ENCODE measurements at places on chromosomes 5 and 9. TPM values are rescaled to one million over a fixed set of nuclear protein-coding genes. Genes with fewer than 3 reads are reported as not detected.

DNA sequence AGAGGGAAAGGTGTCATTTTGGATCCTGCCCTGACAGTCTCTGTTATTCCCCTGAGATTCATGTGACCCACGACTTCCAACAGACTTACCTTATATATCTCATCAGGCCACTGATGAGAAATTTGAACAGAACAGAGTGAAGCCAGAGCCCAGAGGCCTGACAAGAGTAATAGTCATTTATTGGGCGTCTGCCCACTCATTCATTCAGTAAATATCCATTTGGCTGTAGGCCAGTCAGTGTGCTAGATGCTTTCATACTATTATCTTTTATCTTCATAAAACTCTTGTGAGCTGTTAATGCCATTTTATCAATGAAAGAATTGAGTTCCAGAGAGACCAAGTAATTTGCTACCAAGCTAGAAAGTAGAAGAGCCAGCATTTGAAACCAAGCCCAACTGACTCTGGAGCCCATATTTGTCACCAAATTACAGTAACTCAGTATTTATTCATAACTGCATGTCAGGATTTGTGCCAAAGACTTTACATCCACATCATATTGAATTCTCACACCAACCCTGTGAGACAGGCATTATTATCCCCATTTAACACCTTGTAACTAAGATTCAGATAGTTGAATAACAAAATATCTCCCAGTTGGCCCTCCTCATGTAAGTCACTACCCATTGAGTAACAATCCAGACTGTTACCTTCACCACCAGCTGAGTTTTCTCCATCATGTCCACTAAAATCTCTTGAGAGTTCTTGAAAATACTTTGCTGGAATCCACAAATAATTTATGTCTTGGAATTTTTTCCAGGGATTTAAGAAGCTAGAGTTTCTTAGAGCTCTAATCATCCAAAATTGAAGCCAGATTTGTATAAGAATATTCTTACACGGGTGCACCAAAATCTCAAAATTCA, 2.5 kb downstream of the PTPDC1 start:
- no peak for DNase-seq
- H3K4me3 ChIP-seq = no peak overlapping the region
- H3K36me3 ChIP-seq = no peaks in the 10 kb centered on the region
- H3K4me1 ChIP-seq = no peaks in the 10 kb centered on the region
- no peaks in the 10 kb centered on the region for H3K27me3 ChIP-seq
- H3K27ac ChIP-seq = no peak overlapping the region

Gene SPINK1
- total RNA-seq = not detected

- DNase-seq = no peak
- no peaks in the 10 kb centered on the region for H3K27me3 ChIP-seq
- H3K4me3 ChIP-seq = no peak overlapping the region
- H3K4me1 ChIP-seq = no peaks in the 10 kb centered on the region
- H3K36me3 ChIP-seq = no peaks in the 10 kb centered on the region
Observed at GRCh38 chr5:93164690-93165089, 416.3 kb downstream of the NR2F1-AS1 start.

GRCh38 chr9:124676159-124676551, 95.0 kb downstream of the NR6A1 start:
- H3K36me3 ChIP-seq = no peaks in the 10 kb centered on the region
- no peaks in the 10 kb centered on the region for H3K27me3 ChIP-seq
- no peak for DNase-seq
- peaks cover 2% of the 10 kb centered on the region for H3K4me1 ChIP-seq
- no peak overlapping the region for H3K27ac ChIP-seq

DNA sequence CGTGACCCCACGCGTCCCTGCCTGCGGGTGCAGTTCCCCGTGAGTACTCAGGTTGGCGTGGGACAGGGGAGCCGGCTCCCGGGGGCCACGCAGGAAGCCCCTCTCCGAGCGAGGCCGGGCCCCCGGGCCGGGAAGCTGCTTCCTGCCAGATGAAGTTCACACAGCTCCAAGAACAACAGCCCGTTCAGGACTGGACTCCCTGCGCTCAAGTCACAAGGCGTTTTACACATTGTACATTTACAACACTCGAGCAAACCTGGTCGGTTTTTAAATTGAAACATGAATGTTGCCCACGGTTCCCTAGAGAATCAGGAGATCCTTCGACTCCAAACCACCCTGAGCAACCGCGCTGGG, 22.4 kb downstream of the SLC9A3 start:
- H3K36me3 ChIP-seq = no peaks in the 10 kb centered on the region
- peaks cover 14% of the 10 kb centered on the region for H3K27me3 ChIP-seq
- peaks cover 11% of the 10 kb centered on the region for H3K4me1 ChIP-seq
- H3K27ac ChIP-seq = no peak overlapping the region

GRCh38 chr9:135336722-135337527, 142.7 kb upstream of the PPP1R26 start:
- H3K27me3 ChIP-seq = peaks cover under 1% of the 10 kb centered on the region
- no peak overlapping the region for H3K27ac ChIP-seq
- H3K4me1 ChIP-seq = no peaks in the 10 kb centered on the region
- H3K4me3 ChIP-seq = no peak overlapping the region

GRCh38 chr5:151740958-151741373, 17.5 kb downstream of the ATOX1 start:
- peaks cover 29% of the 10 kb centered on the region for H3K36me3 ChIP-seq
- H3K27me3 ChIP-seq = no peaks in the 10 kb centered on the region
- H3K4me1 ChIP-seq = peaks cover 22% of the 10 kb centered on the region
- no peak overlapping the region for H3K4me3 ChIP-seq

DNA sequence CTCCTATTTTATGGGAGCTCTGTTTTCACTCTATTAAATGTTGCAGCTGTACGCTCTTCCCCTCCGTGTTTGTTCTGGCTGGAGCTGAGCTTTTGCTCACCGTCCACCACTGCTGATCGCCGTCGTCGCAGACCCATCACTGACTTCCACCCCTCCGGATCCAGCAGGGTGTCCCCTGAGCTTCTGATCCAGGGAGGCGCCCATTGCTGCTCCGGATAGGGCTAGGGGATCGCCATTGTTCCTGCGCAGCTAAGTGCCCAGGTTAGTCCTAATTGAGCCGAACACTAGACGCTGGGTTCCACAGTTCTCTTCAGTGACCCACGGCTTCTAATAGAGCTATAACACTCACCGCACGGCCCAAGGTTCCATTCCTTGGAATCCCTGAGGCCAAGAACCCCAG, 96.2 kb upstream of the PRDM9 start:
- H3K27ac ChIP-seq = no peak overlapping the region
- H3K36me3 ChIP-seq = no peaks in the 10 kb centered on the region
- no peak for DNase-seq
- no peak overlapping the region for H3K4me3 ChIP-seq

GRCh38 chr9:102237520-102237919, 499.1 kb upstream of the GRIN3A start:
- no peak overlapping the region for H3K27ac ChIP-seq
- no peaks in the 10 kb centered on the region for H3K4me1 ChIP-seq
- DNase-seq = no peak
- no peak overlapping the region for H3K4me3 ChIP-seq

DNA sequence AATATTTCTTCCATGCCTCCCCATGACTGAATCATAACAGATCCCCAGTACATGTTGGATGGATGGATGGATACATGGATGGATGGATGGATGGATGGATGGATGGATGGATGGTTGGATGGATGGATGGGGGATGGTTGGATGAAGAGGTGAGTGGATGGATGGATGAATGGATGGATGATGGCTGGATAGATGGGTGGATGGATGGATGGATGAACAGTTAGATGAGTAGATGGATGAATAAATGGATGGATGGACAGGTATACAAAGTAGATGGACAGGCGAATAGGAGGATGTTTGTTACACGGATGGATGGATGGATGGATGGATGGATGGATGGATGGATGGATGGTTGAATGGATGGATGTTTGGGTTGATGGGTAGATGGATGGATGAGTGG, 120.0 kb upstream of the HAND1 start:
- H3K27ac ChIP-seq = no peak overlapping the region
- DNase-seq = no peak
- no peaks in the 10 kb centered on the region for H3K36me3 ChIP-seq
- H3K27me3 ChIP-seq = peaks cover 16% of the 10 kb centered on the region
- H3K4me3 ChIP-seq = no peak overlapping the region

GRCh38 chr5:35024911-35025510, 22.7 kb downstream of the AGXT2 start:
- no peak for DNase-seq
- no peaks in the 10 kb centered on the region for H3K4me1 ChIP-seq
- no peaks in the 10 kb centered on the region for H3K36me3 ChIP-seq
- H3K4me3 ChIP-seq = no peak overlapping the region
- H3K27ac ChIP-seq = no peak overlapping the region

Gene SAP30L
- total RNA-seq = 32.2 TPM

- H3K27me3 ChIP-seq = peaks cover 8% of the 10 kb centered on the region
- H3K27ac ChIP-seq = no peak overlapping the region
- H3K4me1 ChIP-seq = no peaks in the 10 kb centered on the region
- H3K4me3 ChIP-seq = no peak overlapping the region
- no peaks in the 10 kb centered on the region for H3K36me3 ChIP-seq
Observed at GRCh38 chr5:2003690-2004365, 121.1 kb upstream of the IRX4 start.

Gene DRD1
- not detected for total RNA-seq

GRCh38 chr5:110108520-110108919, 418.8 kb downstream of the MAN2A1 start:
- H3K27me3 ChIP-seq = no peaks in the 10 kb centered on the region
- no peak overlapping the region for H3K4me3 ChIP-seq
- H3K36me3 ChIP-seq = no peaks in the 10 kb centered on the region
- H3K27ac ChIP-seq = no peak overlapping the region

DNA sequence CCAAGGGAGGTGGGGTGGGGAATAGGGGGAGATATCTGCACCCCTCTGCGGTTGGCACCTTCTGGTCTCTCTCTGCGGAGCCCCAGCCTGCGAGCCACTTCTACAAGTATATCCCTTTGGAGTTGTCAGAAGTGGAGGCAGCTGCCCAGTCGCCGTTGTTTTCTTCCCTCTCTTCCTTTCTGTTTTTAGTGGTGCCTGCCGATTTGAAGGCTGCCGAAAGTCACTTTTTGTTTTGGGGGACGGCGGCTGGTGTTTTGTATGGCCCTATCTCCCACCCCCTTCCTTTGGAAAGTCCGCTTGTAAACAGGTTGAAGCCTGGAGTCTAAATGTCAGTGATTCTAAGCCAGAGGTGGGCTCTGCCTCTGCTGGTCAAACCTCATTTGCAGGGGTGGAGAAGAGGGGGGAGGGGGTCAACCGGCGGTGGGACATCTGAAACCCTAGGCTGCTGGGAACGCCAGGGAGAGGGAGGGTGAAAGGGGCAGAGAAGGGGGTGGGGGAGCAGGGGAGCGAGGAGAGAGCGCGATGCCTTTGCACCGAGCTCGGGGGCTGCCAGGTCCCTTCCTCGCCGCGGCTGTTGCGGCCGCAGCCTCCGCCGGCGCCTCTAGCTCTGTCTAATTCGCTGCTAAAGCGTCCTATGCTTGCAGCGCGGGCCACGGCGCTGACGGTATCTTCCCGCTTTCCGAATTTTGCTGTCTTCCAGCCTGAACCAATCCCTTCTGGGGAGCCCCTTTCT, at the start of gene FGF10:
TSS of gene FGF10 (minus strand) at position 331 of the 733 bp plus-strand sequence. CDS start 738 bp downstream, outside the sequence.
- no peak for DNase-seq
- no peaks in the 10 kb centered on the region for H3K36me3 ChIP-seq
- peaks cover 3% of the 10 kb centered on the region for H3K4me1 ChIP-seq
- H3K4me3 ChIP-seq = no peak within 1 kb of the TSS
- H3K27ac ChIP-seq = no peak within 1 kb of the TSS

Gene OGN
- total RNA-seq = 0.11 TPM

Gene ANKRD55
- total RNA-seq = 9.7 TPM

DNA sequence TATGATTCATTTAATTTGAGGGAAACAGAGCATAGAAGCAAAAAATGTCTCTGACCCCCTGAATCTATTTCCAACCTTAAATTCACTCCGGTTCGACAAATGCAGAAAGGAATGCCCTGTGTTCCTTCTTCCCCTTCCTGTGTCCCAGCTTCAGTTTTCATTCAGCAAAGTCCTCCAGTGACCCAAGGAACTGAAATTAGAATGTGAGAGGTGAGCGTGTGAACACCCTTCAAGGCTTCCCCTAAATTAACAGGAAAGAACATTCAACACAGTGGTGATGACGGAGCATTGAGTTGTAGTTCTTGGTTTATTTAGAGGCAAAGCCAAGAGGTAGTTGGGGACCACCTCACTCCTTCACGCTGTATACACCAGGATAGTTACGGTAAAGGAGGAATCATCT, 97.6 kb upstream of the CTSL start:
- H3K27me3 ChIP-seq = no peaks in the 10 kb centered on the region
- no peaks in the 10 kb centered on the region for H3K4me1 ChIP-seq
- H3K27ac ChIP-seq = no peak overlapping the region
- H3K4me3 ChIP-seq = no peak overlapping the region
- DNase-seq = no peak
- H3K36me3 ChIP-seq = no peaks in the 10 kb centered on the region

- H3K4me3 ChIP-seq = no peak overlapping the region
- no peaks in the 10 kb centered on the region for H3K27me3 ChIP-seq
- H3K36me3 ChIP-seq = peaks cover 10% of the 10 kb centered on the region
- H3K4me1 ChIP-seq = no peaks in the 10 kb centered on the region
- no peak for DNase-seq
Observed at GRCh38 chr5:115873392-115873791, 31.7 kb downstream of the AP3S1 start.

DNA sequence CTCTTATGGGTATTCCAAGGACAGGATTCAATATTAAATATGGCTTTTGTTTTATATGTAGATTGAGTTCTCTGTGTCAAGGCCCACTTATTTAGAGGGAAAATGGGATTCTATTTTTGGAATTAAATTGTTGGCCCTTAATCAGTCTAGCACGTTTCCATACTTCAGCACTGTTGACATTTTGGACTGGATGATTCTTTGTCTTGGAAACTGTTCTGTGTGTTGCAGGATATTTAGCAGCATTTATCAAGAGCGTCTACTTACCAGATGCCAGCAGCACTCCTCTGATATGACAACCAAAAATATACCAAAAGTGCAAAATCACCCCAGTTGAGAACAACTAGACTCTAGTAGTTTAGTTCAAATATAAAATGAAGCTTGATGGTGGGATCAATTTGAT, 1027.0 kb upstream of the COX7C start:
- no peaks in the 10 kb centered on the region for H3K36me3 ChIP-seq
- H3K27ac ChIP-seq = no peak overlapping the region
- DNase-seq = no peak
- no peak overlapping the region for H3K4me3 ChIP-seq
- H3K4me1 ChIP-seq = no peaks in the 10 kb centered on the region
- H3K27me3 ChIP-seq = no peaks in the 10 kb centered on the region

Gene C5orf52
- not detected for total RNA-seq

Gene ARL10
- total RNA-seq = 4.4 TPM

- no peak for DNase-seq
- H3K4me1 ChIP-seq = peaks cover 21% of the 10 kb centered on the region
Observed at GRCh38 chr5:68375540-68375939, 160.0 kb downstream of the PIK3R1 start.

DNA sequence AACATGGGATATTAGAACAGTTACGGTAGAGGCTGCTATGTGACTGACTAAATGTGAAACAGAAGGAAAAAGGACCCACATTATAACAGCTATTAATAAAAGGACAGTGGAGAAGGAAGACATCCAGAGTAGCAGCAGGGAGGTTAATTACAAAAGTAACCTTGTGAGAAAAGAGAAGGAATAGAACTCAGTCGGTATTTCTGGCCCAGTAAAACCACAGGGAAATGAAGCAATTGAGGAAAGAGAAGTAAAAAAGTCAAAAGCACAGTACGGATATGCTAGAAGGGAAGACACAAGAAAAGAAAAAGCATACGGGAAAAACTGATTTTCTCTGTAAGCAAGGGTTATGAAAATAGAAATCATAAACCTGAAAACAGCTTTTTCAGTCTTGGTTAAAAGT, 164.7 kb downstream of the RFX3 start:
- H3K27me3 ChIP-seq = no peaks in the 10 kb centered on the region
- no peaks in the 10 kb centered on the region for H3K36me3 ChIP-seq
- H3K4me3 ChIP-seq = no peak overlapping the region
- DNase-seq = no peak
- no peaks in the 10 kb centered on the region for H3K4me1 ChIP-seq
- no peak overlapping the region for H3K27ac ChIP-seq

Measured in CD4-positive, alpha-beta T cell (primary cell).